ENCODE measurements at places on chromosomes 13 and 19. TPM values are rescaled to one million over a fixed set of nuclear protein-coding genes. Genes with fewer than 3 reads are reported as not detected.

Gene ZNF829
- total RNA-seq = 4.2 TPM

Gene SYCN
- total RNA-seq = not detected

Gene CALR3
- total RNA-seq = not detected

- no peaks in the 10 kb centered on the region for H3K4me1 ChIP-seq
- no peak overlapping the region for H3K27ac ChIP-seq
- H3K36me3 ChIP-seq = no peaks in the 10 kb centered on the region
- H3K27me3 ChIP-seq = peaks cover 5% of the 10 kb centered on the region
- DNase-seq = no peak
- no peak overlapping the region for H3K4me3 ChIP-seq
Measured at GRCh38 chr13:27860743-27861142, 59.1 kb upstream of the PDX1 start.

DNA sequence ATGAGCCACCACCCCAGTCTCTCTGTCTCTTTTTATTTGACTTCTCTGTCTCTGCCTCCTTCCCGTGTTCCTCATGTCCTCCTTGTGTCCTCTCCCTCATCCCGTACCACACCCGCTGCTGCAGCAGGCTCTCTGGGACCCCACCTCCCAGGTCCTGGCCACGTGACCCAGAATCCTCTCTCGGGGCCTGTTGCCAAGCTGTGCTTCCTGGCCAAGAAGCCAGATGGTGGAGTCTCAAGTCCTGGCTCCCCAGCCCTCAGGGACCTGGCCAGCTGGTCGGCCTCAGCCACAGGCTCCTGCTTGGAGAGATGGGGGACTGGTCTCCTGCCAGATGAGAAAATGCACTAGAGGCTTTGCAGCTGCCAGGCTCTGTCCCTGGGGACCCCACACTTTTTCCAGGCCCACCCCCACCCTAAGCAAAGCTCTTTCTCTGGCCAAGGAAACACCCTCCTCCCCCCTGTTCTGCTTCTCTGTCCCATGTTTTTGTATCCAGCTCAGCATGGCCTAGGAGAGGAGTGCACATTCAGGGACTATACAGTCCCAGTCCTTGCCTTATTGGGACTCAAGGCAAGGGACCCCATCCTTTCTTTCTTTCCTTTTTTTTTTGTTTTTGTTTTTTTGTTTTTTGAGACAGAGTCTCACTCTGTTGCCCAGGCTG lies 34.3 kb upstream of the SHKBP1 start:
- H3K36me3 ChIP-seq = no peaks in the 10 kb centered on the region
- DNase-seq = peak; percentile 99
- H3K27me3 ChIP-seq = peaks cover 2% of the 10 kb centered on the region
- no peaks in the 10 kb centered on the region for H3K4me1 ChIP-seq

Gene SLAIN1
- 13.3 TPM for total RNA-seq

- H3K27ac ChIP-seq = no peak overlapping the region
- DNase-seq = no peak
- no peaks in the 10 kb centered on the region for H3K4me1 ChIP-seq
- H3K4me3 ChIP-seq = no peak overlapping the region
Measured at GRCh38 chr19:41702171-41702651, 6.2 kb upstream of the CEACAM5 start.

Gene TINCR
- 2.0 TPM for total RNA-seq

Measured in lung (tissue), 17 donors.